ENCODE measurements at places on chromosomes 3 and 15.

DNA sequence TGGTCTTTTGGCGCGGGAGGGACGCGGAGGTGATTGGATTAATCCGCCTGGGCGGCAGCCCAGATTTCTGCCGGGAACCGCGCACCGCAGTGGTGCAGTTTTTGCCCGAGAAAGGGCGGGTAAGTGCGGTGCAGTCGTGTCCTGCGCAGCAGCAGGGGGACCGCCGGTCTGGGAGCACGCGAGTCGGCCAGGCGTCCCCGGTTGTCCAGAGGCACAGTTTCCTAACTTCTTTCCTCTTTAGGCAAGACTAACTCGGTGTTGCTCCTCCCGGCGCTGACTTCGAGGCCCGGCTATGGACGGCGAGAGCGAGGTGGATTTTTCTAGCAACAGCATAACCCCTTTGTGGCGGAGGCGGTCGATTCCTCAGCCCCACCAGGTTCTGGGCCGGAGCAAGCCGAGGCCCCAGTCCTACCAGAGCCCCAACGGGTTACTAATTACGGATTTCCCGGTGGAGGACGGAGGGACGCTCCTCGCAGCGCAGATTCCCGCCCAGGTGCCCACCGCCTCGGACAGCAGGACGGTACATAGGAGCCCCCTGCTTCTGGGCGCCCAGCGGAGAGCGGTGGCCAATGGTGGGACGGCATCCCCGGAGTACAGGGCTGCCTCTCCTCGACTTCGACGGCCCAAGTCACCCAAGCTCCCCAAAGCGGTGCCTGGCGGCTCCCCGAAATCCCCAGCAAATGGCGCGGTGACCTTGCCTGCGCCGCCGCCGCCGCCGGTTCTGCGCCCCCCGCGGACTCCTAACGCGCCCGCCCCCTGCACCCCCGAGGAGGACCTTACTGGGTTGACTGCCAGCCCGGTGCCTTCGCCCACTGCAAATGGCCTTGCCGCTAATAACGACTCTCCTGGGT lies 736 bp downstream of the ARHGEF26 start:
- DNase-seq, result no peak

DNA sequence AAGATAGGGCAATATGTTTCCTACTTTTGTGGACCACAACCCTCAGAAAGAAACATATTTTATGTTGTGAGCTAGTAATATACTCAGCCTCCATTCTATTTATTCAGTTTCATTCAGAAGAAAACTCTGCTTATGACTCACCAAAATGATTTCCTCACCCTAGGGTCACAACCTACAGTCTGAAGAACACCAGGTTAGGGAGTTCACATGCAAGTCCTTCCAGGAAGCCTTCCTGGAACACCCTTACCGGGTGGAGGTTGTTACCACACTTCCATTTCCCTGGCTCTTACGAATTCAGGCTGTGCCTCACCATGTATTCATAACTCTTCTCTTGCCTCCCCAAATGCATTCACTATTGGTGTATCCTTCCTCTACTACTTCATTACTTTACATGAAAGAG lies 228.0 kb upstream of the ADAMTS9 start:
- no peak for DNase-seq

GRCh38 chr3:126076140-126076539 lies 7.8 kb downstream of the SLC41A3 start:
- DNase-seq, result no peak

DNA sequence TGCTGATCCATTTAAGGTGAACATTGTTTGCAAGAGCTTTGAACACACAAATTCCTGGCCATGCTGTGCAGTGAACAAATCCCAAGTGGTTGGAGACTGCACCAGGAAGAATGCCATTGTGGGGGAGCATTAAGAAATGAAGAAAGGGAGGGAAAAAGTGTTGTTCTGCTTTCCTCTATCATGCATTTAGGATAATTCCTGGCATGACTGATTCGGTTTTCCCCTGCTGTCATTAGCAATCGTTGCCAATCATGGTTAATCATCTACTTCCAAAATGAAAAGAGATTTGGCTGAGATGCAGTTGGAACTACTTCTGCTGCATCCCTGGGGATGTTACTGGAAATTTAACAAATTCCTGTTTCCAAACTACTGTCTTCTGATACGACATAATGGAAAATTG lies 73.7 kb upstream of the ZPLD1 start:
- DNase-seq, result peak; percentile 68
